ENCODE measurements at places on chromosomes 5 and 9.

- DNase-seq: no peak
Observed at GRCh38 chr5:112669328-112669963, 68.2 kb upstream of the APC start.

DNA sequence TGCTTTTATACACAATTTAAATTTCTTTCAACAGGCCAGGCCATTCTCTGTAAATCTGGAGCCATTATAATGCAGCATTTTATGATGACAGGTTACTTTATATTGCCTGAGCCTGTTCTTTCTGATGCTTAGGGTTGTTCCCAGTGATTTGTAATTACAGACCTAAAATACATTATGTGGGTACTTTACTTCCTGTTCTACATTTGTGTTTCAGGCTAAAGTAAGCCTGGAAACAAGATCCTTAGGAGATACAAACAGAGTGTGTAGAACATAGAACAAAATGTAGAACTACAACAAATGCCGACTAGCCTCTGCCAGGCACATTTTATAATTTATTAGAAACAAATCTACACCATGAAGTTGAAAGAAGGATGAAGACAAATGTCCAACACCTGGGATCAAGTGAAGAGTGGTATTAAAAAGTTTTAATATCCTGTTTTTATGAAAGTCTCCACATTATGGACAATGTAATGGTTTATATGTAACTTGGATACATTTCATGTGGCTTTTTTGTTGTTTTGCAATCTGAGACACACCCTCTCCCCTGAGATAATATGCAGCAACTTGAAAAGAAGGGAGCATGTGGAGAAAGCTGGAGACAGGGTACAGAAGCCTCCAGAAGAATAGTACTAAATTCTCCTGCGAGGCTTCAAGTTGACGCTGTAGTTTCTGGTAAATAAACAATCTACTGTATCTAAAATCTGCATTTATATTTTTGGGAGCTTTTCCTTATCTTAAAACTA, 46.9 kb downstream of the VCAN start:
- no peak for DNase-seq

GRCh38 chr5:169442403-169442874, 141.1 kb upstream of the SPDL1 start:
- no peak for DNase-seq

DNA sequence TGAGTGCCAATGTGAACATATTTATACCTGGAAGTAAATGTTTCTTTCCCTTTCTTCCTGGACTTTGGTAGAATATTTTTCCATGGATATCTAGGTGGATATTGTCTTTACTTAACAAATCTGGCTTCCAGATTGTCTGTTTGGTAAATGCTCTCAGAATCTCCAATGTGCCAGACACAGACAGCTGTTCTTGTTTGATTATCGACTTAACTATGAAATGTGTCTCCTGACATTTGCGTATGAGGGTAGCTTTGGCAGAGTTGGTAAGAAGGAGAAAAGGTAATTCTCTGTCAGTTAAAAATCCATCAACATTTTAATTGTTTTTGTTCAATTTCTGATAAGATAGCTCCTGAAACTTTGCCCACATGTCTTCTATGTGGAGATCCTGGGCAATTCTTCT, 196.4 kb upstream of the NUDT12 start:
- no peak for DNase-seq

DNA sequence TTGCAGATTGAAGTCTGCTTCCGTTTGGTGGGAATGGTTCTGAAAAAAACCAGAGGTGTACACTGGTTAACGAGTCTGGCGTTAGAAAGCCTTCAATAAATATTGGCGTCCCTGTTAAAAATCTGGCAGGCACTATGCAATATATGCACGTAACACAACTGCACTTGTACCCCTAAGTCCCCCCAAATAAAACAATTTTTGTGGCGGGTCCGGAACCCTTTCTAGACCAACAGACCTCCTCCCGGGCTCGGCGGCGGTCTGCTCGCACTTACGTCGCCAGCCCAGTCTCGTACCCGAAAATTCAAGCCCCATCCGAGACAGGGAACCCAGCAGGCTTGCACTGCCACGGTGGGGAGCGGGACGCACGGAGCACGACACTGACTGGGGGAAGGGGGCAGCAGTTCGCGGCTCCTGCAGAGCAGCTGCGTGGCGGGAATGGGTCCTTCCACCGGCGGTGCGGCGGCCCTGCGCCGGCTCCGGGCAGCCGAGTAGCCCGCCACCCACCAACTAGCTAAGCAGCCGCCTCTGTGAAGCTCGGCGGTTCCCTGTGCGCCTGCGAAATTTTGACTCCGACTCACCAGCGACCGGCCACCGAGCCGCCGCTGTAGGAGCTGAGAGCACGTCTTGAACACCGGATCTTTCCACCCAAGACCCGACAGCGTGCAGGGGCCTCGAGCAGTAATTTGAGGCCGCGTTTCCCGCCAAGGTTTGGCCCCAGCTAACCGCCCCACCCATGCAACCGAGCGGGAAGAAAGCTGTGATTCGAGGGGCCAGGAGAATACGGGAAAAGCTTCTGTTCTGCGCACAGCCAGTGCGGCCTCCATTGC, 3.9 kb downstream of the MCIDAS start:
- no peak for DNase-seq

DNA sequence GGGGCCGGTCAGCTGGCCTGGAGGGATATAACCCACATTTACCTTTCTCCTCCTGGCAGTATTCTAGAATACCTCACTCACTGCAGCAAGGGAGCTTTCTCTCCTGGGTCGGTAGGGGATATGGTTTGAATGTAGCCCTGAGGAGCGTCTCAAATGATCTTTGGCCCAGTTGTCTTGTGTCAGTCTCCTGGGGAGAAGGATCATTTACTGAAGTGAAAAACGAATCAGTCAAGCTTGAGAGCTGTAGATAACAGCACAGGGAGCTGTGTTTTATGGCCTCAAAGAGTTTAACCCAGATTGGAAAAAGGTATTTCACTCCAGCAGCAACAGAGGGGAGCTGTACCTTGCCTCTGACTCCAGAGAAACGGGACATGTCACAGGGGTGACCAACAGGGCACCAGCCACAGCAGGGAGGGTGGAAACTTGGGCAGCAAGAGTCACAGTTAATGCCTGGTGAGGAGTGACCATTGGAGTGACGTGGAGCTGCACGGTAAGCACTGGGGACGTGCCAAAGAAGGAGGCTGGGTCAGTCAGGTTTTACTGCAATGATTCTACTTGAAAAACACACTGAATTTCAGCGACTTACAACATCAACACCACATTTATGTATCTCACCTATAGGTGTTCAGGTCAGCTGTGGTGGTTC, 29.8 kb upstream of the ZFR start:
- DNase-seq: no peak

DNA sequence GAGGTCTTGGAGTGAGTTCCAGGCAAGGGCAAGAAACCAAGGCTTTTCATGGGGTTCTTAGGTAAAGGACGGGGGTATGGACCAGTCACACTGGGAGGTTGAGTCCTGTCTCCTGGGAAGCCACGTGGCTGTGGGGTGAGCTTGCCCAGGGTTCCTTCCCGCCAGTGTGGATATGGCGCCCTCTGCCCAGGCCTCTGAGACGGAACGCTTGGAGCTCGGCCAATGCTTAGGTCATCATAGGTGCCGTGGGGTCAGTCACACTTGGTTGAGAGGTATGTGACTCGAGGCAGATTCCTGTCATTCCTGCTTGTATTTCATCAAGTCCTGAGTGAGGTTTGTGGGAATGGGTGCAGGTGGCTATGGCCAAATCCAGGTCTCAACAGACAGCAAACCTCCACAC, 46.2 kb downstream of the TENT4A start:
- peak; percentile 29 for DNase-seq

DNA sequence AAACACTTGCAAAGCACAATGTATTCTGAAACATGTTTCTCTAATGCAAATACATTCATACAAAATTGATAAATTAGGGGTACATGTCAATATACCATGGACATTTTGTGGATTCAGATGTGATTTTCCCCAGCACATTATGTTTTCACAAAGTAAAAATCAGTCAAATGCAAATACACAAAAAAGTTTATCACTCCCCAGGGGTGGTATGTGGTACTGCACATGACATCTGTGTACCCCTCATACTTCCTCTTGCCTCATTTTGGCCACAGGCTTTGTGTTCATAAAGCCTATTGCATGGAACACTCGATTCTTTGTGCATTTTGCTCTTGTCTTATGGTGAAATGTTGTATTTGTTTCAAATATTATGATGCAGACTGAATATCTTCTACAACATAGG, 116.8 kb upstream of the PDE4D start:
- DNase-seq: no peak

- no peak for DNase-seq
Observed at GRCh38 chr5:2191972-2192371, 309.2 kb upstream of the IRX4 start.

DNA sequence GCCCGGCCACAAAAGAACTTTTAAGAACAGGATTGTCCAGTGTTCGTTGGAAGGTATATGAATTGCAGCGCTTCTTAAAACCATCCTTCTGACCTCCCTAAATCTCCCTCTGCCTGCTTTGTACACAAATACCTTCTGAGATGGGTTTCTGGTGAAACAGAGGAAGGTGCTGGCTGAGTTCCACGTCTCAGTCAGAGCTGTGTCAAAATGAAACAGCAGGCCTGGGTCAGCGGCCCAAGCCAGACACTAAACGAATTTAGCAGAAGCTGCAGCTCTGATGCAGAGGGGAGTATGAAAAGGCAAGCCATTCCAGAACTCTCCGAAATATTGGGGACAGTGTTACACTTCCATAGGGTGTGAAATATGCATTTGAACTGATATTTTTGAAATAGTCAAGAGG, 37.8 kb upstream of the CRB2 start:
- no peak for DNase-seq

DNA sequence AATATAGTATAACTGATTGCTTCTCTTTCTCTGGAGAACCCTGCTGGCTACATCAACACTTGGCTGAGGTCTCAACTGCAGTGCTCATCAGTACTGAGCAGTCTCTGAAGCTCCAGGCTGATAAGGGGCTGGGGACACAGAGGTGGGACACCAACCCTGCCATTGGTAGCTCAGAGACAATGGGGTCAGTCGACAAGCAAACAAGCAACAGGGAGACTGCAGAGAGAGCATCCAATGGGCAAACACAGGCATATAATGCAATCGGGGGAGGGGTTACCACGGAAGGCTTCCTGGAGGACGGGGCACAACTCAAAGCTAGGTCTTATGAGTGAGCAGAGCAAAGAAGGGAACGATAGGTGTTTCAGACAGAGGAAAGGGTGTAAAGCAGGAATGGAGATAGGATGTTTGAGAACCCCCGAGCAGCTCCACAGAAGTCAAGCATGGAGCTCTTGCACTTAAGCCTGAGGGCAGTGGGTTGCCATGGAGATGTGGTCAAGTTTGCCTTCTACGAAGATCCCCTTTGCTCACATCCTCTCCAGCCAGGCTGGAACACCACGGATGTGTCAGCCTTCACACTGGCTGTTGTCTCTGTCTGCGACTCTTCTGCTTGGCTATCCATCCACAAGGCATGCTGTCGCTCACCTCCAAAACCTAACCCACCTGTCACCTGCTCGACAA, 21.5 kb upstream of the AKNA start:
- DNase-seq: no peak

- DNase-seq: peak; percentile 52
Observed at GRCh38 chr5:150599917-150600511, 40.4 kb upstream of the SYNPO start.

DNA sequence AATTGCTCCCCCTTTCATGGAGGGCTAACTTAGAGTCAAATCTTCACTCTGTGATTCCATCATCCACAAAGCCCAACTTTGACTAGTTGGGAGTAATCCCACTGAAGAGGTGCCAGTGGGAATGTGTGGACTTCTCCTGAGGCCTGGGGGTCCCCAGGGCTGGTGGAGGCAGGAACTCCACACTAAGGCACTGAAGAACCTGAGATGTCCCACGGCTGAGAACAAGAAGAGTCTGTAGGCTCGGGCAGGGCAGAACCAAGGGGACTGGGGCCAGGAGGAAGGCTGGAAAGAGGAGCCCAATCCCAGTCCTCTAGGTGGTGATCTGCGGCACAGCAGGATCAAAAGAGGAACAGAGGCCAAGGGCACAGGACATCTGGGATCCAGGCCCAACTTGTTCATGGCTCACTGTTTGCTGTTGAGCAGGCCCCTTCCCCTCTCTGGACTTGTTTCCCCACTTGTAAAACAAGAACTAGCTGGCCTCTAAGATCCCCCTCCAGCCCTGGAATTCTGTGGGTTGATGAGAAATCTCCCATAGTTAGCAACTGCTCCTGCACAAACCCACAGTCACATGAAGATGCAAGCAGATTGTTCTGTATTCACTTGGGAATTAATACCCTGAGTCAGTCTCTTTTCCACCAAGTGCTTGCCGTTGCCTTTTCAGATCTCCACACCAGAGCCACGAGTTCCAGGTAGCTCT, 32.7 kb upstream of the ALDH1B1 start:
- no peak for DNase-seq

DNA sequence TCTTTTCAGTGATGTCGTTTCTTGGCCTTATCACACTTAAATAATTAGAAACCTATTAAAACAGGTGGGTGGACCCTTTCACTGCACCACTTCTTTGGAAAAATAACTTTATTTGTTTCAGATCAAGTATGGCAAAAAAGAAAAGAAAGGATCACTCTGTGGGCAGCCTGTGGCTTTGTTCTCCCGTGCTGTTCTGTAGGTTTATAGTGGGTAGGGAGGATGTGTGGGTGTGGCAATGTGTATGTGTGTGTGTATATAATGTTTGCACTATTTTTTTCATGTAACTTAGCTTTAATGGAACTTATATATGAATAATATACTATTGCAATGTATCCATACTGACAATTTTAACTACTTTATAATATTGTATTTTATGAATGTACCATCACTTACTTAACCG, 85.9 kb downstream of the ACTBL2 start:
- DNase-seq: no peak

GRCh38 chr5:156121882-156122281, 205.1 kb upstream of the SGCD start:
- DNase-seq: no peak

DNA sequence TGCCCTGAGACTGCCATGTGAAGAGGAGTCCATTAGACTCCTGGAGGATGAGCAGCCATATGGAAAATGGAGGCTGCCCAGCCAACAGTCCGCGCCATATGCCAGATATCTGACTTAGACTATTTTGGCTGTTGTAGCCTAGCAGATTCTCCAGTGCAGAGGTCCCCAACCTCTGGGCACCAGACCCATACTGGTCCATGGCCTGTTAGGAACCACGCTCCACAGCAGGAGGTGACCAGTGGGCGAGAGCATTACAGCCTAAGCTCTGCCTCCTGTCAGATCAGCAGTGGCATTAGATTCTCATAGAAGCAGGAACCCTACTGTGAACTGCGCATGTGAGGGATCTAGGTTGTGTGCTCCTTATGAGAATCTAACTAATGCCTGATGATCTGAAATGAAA, 851.9 kb downstream of the NR2F1-AS1 start:
- no peak for DNase-seq

DNA sequence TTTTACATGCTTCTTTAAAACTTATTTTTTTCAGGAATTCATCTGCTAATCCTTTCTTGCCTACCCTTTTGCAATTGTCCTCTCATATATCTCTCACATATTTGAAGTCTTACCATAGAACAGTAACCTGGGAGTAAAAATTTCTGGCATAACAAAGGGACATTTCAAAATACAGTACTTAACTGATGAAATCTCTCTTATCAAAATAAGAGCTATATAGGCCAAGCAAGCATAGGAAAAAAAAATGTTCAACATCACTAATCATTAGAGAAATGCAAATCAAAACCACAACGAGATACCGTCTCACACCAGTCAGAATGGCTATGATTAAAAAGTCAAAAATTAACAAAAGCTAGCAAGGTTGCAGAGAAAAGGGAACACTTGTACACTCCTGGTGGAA, 2062.7 kb upstream of the CDH6 start:
- DNase-seq: no peak

GRCh38 chr5:177249761-177250537, 53.6 kb downstream of the RAB24 start:
- DNase-seq: no peak

Data from HuH-7 (cell line).